SK-N-SH (cell line): ENCODE measurements at places on chromosomes 1 and 21.

DNA sequence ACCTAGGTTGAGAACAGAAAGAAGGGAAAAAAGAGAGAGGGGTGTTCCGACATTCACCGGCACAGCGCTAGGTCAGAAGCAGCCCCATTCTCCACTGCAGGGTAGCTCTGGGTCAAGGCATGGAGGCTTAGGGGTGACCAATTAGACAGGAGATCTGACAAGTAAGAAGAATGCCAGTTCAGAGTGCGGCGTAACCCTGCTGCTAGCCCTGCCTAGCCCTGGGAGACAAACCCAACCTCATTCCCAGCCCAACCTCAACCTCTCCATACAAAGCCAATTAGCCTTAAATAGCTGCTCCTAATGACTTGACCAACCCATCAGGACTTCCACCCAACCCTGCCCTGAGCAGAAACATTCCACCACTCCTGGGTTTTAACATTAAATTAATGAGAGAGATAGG is 3.4 kb downstream of the PRELP start:
- no peak for DNase-seq

- DNase-seq, result no peak
Observed at GRCh38 chr1:156525071-156525501, 24.5 kb upstream of the MEF2D start.

- no peak for DNase-seq
Observed at GRCh38 chr1:110478886-110479285, 27.9 kb downstream of the PROK1 start.

- DNase-seq, result peak; percentile 44
Observed at GRCh38 chr1:29515170-29515955, 279.0 kb downstream of the PTPRU start.

GRCh38 chr1:203278082-203278884 is 27.0 kb upstream of the BTG2 start:
- DNase-seq, result peak; percentile 79

GRCh38 chr1:100485855-100486258 is 52.1 kb upstream of the GPR88 start:
- DNase-seq, result no peak

GRCh38 chr1:184755226-184756065 is 788 bp upstream of the EDEM3 start:
- peak; percentile 16 for DNase-seq

DNA sequence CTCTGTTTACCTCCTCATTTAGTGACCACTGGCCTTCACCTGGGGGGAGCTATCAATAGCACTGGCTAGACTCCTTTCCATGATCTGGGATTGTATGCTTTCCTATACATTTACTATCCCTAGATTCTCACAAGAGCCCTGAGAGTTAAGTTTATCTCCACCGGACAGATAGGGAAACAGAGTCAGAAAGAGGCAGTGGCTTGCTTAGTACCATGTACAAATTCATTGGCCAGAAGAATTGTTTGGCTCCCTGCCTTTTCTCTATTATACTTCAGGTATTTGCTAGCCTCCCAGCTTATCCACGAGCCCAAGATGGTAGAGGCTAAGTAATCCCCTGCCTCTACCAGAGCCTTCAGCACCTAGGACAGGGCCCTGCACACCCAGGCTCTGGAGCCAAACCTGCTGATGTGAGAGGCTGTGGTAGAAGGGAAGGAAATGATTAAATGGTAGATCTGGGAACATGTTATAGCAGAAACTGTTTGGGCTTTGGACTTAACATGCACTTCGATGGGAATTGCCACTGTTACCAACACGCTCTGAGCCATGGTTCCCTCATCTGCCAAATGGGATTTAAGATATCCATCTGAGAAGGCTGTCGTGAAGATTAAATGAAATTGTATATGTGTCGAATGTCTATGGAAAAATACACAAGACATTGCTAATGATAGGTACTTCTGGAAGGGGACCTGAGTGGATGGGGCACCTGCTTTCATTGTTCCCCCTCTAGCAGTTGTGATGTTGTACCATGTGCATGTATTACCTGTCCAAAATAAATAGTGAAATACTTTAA is 3.1 kb upstream of the BLACAT1 start:
- DNase-seq, result no peak

DNA sequence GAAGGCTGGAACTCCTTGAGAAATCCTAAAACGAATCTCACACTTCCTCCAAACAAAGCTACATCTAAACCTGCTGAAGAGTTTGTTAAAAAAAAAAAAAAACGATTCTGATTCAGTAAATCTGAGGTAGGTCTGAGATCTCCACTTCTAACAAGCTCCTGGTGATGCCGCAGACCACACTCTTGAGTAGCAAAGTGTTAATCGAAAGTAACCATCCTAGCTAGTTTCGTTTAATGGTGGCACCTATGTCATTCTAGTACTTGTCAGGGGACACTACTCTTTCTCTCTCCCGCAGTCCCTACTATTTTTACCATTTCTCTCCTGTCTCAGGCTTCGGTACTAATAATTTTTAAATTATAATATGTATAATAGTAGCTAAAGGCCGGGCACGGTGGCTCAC is 2.1 kb downstream of the CLCC1 start:
- DNase-seq, result no peak

DNA sequence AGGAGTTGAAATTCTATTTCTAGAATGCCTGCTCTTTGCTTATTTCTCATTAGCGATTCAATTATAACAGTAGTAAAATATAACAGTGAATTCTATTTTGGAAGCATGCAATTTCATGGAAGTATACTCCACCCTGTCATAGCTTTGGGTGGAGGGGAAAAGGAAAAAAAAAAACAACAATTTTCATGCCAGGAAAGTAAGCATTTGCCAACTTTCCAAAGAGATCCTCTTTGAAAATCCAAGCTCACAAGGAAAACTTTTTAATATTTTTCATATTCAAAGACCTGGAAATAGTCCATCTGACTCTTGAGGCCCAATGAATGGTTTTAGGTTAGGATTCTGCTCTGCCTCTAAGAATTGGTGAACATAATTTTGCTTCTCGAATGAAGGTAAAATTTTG is 134.5 kb downstream of the PTPN14 start:
- no peak for DNase-seq

GRCh38 chr1:26498894-26499293 is 26.7 kb downstream of the HMGN2 start:
- no peak for DNase-seq

GRCh38 chr1:19067182-19067911 is 110.9 kb upstream of the IFFO2 start:
- DNase-seq, result peak; percentile 63

DNA sequence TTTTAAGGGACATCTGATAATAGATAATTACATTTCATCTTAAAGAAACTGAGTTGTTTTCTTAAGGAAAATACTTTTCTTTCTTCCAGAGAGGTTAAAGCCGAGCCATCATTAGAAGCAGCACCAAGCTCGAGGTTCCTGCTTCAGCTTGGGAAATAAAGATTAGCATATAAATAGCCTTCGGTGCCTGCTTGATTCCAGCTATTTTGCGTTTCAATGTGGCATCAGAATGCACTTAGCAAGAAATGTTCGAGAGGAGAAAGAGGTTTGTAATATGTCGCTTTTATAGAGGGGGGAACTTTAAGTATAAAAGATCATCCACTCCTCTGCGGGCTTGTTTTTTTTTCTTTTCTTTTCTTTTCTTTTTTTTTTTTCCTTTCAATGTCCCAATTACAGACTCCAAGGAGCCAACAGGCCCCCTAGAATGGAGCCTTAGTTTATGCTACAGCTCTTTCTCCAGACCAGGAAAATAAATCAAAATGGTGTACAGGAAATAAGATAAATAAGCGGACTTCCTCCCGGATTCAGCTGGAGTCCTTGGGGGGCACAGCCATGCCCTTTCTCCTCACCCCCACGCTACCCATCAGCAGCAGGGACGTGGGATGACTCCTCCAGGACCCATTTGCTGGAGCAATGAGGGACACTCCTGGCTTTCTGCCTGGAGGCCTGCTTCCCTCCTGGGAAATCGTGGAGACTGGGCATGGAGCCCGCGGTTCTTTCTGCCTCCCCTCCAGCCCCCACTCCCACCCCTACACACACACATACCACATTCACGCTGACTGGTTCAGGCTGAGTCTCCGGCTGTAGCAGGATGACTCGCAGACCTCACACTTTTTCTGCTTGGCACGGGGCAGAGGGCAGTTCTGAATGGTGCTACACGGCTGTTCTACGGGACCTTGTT is 131.6 kb downstream of the RRAGC start:
- no peak for DNase-seq

DNA sequence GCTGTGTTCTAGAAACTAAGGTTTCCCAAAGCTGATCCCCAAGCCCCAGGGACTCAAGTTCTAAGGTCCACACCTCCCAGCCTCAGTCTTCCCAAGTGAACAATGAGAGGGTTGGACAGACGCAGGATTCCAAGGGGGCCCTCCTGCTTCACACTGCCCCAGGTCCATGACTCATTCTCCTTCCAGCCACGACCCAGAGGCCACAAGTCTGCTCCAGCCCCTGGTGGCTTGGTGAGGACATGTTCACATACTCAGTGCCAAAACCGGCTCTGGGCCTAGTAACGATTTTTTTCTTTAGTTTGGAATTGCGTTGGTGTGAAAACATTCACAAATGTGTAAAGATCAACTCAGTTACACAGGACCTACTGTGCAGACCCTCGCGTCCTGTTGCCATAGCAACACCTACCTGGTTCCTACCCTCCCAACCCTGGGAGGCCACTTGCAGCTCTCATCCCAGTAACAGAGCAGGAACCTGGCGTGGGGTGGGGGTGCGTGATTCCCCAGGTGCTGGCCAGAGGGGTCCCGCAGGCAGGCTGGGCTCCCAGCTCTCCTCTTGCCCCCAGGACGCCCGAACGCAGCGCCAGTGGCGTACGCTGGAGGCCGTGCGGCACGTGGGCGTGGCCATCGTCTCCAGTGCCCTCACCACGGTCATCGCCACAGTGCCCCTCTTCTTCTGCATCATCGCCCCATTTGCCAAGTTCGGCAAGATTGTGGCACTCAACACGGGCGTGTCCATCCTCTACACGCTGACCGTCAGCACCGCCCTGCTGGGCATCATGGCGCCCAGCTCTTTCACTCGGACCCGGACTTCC is 57.0 kb downstream of the DISP3 start:
- DNase-seq, result no peak

DNA sequence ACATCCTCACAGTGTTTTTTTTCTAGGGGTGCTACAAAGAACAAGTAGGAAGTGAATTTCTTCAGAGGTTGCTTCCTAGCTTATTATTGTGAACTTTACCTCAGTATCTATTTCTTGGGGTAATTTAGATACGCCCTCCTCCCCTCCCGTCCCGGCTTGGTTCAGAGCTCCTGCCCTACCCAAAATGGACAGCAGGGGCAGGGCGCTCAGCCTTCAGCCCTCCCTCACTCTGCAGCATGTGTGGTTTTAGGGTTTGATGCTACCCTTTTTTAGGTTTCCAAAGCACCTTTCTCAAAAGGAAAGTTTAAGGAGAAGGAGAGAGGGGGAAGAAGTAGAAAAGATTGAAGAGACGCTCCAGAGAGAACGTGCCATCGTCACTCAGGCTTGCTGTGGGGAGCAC is 16.9 kb upstream of the POGK start:
- DNase-seq, result peak; percentile 45
